ENCODE measurements at places on chromosomes 2 and 18. TPM values are rescaled to one million over a fixed set of nuclear protein-coding genes. Genes with fewer than 3 reads are reported as not detected.

The NCKAP1 gene
- total RNA-seq = 76.4 TPM

The SLC14A1 gene
- 5.6 TPM for total RNA-seq

- DNase-seq = no peak
Measured at GRCh38 chr18:76346490-76347130, 148.4 kb downstream of the ZNF516 start.

- DNase-seq = no peak
Measured at GRCh38 chr2:154549869-154550268, 148.6 kb upstream of the KCNJ3 start.

DNA sequence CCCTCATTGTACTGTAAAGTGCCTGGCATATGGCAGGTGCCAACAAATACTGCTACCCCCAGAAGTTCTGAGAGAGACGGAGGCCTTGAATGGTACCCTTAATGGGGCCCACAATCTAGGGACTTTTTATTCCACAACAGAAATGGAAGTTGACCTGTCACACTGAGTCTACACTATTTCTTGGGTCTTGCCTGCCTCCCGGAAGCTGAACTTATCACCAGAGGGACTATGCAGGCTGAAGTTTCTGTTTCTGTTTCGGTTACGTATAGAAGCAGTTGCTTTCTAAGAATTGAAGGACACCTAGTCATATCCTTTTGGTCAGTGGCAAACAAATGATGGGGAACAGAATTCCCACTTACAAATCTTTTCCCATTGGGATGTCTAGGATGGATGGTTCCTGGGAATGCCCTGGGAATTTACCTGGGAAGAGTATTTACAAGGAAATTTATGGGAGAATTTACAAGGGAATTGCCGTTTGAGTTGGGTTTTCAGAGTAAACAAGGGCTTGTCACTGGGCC, 74.2 kb downstream of the HS1BP3 start:
- DNase-seq = no peak

GRCh38 chr2:239220981-239221396, 179.8 kb downstream of the HDAC4 start:
- DNase-seq = no peak

DNA sequence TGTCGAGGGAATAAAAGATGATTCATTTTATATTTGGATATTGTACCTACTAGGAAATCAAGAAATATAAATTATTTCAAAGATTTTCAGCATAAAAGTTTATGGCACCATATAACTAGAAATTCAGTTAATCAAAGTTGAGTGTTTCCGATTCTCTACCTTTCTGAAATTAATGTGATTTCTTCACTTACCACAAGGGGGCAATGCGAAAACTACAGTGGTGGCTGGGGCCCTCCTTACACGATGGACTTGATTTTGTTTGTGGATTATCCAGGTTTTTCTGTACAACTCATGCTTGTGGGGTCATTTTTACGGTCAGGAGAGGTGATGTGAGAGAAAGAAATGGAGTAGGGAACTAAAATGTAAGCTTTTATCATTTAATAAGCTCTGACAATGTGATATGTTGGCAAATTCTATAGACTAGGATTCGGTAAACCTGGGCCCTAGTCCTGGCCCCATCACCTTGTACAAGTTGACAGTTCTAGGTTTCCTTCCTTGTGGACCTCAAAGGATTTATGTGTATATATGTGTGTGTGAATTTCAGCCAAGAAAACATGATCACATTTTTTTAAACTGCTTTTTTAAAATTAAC, 47.6 kb downstream of the G6PC2 start:
- peak; percentile 11 for DNase-seq

DNA sequence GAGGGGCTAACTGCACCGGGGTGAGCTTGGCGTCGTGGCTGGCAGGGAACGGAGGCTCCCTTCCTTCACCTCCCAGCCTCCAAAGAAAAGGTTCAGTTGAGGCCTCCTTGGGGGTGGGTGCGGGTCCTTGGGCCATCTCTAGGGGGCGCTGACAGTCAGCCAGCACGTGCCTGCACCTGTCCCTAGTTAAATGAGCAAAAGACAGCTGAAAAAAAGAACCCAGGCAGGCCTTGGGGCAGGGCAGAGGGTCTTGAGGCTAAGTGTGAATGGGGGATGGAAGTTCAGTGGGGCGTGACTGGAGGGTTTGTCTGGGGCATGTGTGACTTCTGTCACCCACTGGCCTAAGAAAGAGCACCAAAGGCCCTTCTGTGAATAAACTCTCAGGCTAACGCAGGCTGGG, 56.4 kb downstream of the ZFP36L2 start:
- DNase-seq = no peak

- no peak for DNase-seq
Measured at GRCh38 chr2:236086971-236087465, 81.2 kb downstream of the GBX2 start.

DNA sequence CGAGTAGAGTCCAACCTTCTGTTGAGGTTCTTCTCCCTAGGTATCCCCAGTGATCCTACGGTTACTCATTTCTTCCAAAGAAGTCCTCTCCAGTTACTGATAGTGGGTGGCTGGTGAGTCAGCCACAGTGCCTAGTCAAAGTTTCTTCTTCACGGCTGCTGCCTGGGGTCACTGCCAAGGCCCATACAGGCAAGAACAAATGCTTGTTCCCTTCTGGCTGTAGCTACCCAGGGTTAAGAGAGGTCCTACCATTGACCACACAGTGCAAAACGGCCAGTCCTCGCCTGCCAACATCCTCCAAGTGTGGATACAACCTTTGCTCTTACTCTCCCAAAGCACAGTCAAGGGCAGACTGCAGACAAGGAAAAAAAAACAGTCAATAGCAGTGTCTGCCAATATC, 2.9 kb upstream of the PTPN4 start:
- DNase-seq = peak; percentile 86

DNA sequence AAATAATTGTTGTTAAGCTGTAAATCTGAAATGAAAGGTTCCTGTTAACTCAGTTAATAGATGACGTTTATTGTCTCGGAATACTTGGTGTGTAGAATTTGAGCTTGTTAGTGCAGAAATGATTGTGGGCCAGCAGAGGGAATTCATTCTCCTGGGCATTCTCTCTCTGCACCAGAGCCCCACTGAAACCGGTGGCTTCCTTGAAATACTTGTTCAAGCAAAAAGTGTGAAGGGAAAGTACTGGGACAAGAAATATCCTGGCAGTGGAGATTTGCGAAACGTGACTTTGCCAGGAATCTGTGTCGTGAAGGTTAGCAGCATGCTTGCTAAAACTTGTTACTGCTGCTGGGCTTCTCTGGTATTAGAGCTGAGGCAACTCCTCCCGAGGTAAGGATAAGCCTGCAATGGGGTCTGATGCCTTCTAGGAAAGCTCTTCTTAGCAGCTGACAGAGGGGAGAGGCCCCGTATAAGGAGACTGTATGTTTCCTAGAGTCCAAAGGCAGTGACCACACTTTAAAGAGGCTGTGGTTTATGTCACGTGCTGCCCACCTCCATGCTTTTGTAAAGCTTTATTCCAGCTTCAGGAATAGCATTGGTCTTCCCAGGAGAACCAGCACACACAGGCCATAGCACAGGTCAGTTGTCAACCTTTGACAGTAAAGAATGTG, 2.0 kb downstream of the ITGA6 start:
- peak; percentile 37 for DNase-seq

Data from fibroblast of the aortic adventitia (primary cell).